ENCODE measurements at places on chromosomes 5 and 9.

GRCh38 chr9:123044586-123044985 lies 11.1 kb downstream of the GPR21 start:
- DNase-seq: no peak

- DNase-seq: no peak
Measured at GRCh38 chr5:16418471-16418922, 47.1 kb downstream of the ZNF622 start.

DNA sequence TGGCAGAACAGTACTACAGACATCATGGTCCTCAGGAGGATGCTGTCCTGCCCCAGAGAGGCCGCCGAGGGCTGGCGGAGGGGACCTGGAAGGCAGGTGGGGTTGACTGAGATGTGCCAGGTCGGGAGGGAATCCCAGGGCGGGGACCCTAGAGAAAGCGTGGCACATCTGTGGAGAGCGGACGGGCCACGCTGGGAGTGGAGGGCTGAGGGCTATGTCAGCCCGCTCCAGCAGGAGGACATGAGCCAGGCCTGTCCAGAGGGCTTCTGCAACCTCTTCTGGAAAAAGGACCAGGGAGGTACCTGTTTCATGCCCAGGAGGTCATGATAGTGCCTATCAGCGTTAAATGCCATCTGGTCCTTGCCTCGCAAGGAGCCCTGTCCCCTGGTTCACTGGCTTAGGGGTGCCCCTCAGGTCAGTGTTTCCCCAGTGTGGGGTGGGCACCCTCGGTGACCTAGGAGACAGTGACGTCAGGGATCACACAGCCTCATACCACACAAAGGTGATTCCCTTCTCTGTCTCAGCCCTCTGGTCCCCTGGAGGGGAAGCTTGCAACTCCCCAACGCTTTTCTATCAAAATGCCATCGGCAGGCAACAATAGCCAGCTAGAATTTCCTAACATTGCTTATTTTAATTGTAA lies 103.6 kb upstream of the IER5L start:
- DNase-seq: no peak

DNA sequence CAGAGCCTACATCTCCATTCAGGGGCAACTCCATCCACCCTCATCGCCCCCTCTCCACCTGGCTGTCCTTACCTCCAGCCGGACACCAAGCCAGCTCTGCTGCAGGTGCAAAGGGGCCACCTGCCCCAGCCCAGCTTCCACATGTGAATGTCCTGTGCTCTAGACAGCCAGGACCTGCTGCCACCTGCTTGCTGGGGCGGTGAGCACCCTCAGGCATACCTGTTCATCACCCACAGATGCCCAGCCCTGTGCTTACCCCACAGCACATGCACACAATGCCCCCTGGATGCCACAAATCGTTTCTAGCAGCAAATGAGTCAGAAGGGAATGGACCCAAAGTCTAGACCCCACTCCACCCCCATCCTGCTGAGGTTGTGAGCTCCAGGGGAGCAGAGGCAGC lies 13.3 kb upstream of the NKD2 start:
- DNase-seq: no peak

DNA sequence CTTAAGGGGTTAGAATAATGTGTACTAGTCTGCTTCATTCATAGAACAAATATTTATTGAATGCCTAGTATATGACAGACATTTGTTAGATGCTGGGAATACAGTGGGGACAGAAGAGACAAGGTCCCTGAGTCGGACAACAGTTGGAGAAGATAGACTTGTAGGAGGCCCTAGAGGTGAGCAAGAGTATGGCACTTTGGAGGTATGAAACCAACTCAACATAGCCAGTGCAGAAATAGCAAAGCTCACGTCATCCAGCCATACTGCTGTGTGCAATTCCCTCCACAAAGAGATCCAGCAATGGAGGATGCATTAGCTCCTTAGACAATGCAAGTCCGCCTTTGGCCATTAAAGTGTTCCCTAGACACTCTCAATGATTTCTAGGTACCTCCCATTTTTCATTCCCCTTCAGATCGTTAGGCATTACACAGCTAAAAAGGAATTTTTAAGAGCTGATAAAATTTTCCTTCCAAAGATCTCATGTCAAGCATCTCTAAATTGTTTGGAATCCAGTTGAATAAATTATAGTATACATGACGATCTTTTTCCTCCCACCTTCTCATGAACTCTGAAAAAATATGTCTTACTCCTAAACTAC lies 1949.6 kb upstream of the WWC1 start:
- DNase-seq: no peak

- DNase-seq: no peak
Measured at GRCh38 chr5:172841-173251, 18.4 kb upstream of the LRRC14B start.

DNA sequence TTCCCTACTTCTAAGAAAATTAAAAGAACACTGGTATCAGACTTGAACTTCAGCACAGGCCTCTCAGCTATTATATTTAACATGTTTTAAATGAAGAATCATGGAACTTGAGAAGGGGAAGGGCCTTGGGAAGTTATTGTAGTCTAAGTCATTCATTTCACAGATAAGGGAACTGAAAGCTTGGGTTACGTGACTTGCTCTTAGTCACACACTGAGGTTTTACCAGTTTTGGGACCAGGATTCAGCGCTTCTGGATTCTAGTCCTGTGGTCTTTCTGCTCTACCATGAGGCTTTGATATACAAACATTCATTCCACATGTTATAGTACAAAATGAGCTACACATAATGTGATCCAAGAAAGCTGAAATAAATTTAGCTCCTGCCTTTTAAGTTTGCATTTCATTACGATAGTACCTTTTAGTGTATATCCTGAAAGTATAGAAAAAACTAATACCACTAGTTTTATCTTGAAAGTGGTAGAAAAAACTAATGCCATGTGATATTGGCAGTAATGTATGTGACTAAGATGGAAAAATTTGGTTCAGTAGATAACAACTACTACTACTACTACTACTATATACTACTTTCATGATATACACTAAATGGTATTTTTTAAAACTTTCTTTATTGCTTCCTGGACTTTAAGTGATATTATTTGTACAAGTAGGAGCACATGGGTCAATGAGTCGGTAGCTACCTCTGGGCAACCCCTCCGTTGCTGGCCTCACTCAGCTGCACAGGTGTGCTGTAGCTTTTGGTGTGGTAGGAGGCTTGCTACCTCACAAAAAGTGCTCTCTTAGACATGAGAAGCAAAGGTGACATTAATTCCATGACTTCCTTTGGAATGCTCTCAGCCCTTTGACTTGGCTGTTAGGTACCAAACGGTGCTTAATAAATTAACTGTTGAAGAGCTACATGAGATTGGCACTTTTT lies 40.7 kb downstream of the F2RL2 start:
- no peak for DNase-seq

- no peak for DNase-seq
Measured at GRCh38 chr5:95358848-95359247, 32.3 kb upstream of the FAM81B start.

DNA sequence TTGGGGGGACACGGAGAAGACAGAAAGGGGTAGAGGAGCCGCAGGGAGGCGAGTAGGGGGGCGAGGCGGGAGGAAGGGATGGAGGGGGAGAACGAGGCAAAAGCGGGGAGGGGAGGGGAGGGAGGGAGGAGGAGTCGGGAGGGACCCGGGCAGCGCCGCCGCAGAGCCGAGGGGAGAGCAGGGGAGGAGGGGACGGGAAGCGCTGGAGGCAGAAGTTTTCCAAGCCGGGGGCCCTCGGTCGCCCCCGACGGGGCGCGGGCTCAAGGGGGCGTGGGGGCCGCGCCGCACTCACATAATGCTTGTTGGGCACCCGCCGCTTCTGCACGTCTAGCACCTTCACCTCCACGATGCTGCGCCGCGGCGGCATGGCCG lies 353 bp downstream of the SH3PXD2B start:
- DNase-seq: no peak

- no peak for DNase-seq
Measured at GRCh38 chr5:151504006-151504405, 56.6 kb downstream of the SLC36A1 start.

DNA sequence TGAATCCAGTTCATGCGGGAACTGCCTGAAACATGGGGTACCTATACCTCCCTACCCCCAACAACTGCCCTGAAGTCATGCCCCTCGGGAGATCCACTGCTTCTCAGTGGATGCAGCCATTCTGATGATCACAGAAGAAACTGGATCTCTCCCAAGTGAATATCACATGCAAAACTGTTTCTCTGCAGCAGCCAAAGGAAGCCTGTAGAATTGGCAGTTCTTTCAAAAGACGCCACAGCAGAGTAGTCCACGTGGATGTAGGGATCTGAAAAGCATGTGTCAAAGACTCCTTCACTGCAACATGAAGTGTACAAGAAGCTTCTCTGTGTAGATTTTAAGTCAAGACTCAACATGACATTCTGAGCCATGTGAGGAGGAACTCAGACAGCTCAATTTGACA lies 286.7 kb downstream of the NR3C1 start:
- DNase-seq: no peak

- no peak for DNase-seq
Measured at GRCh38 chr9:88781628-88782391, 209.5 kb upstream of the S1PR3 start.

GRCh38 chr5:133531594-133531993 lies 80.7 kb downstream of the FSTL4 start:
- DNase-seq: no peak

DNA sequence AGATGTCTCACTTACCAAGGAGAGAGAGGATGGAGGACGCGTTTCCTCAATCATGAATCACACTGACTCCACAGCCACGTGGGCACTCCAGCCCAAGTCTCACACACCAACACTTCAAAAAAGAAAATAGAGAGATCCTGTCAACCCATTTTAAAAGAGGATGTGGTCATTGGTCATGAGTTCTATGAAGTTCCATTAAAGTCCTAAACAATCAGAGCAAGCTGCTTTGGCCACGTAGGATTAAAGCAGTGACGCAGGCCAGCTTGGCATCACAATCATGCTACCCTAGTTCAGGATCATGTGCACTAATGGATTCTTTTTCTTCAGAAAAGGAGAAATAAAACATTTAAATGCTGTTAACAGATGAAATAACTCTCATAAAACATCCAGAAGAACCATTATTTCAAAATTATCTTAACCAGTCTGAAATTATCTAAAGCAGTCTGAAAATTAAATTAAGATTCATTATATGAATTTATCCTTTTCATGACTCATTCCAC lies 108.1 kb downstream of the SEMA5A start:
- DNase-seq: no peak

DNA sequence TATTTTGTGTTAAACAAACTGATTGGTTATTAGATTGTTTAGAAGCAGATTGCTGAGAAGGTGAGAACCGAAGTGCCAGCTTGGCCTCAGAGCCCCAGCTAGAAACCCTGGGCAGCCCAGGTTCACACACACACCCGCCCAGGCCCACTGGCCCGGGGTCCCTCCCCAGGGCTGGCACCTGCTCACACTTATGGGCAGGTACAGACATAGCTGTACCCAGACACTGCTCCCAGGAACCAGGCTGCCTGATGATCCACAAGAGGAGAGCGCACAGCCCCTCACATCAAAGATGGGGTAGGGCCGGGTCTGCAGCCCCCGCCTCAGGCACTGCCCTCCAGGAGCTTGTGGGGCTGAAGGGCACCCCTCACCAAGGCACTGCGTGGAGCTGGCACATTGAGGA lies 33.2 kb downstream of the HK3 start:
- no peak for DNase-seq

- DNase-seq: no peak
Measured at GRCh38 chr5:59937633-59938032, 44.1 kb upstream of the PDE4D start.

DNA sequence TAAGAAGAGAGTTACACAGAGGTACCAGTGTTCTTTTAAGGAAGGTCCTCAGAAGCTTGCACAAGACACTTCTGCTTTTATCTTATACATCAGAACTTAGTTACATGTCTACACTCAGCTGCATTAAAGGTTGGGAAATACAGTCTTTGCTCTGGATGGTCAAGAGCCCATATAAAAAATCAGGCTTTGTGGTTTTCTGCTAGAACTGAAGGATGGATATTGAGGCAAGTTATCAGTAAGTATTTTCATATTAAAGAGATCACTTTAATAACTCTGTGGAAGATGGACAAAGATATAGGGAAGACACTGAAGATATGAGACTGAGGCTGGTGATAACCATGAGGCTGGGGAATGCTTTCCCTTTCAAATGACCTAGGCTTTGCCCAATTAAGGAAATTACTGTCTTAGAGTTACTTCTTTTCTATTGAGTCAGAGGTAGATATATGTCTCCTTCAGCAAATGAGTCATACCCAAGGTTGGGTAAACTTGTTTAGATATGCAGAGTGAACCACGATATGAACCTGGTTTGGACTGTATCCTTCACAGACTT lies 87.0 kb upstream of the TNC start:
- DNase-seq: no peak

DNA sequence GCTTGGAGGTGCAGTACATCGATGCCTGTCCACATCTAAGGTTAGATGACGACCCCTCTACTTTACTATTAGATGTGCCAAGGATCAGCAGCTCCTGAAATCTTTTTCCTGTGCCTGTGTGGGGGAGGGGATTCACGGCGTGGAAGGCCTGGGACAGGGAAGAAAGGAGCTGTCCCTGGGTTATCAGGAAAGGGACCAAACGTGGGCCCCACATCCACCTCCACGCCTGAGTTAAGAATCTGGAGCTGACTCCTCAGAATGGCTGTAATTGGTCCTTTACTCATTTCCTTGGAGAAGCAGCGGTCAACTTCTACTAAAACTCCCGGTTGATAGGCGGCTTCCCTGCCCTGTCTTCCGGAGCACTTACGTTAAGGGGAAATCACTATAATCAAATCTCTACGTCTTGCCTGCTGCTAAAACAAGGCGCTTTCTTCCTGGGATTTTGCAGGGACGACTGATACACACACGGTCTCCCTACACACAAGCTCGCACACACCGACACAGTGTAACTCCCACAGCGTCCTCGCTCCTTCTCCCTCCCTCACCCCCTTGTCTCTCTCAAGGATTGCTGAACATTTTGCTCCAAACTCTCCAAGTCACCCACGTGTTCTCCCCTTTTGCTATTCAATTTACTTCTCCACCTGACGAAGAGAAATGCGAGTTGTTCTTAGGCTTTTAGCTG lies 1.4 kb downstream of the PDE4D start:
- DNase-seq: no peak

DNA sequence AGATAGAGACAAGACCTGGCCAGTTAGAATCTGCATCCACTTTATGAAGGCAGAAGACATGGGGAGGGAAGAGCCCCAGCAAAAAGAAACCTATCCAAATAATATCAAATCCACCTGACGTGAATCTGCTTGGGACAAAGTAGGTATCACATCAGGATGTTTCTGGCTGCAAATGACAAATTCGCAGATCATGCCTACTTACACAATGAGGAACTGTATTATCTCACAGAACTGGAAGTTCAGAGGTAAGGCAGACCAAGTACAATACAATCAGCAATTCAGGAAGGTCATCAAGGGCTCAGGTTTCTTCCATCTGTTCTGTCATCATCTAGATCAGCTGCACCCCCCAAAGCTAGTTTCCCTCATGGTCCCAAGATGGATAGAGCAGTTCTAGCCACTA lies 13.2 kb upstream of the NR4A3 start:
- no peak for DNase-seq

DNA sequence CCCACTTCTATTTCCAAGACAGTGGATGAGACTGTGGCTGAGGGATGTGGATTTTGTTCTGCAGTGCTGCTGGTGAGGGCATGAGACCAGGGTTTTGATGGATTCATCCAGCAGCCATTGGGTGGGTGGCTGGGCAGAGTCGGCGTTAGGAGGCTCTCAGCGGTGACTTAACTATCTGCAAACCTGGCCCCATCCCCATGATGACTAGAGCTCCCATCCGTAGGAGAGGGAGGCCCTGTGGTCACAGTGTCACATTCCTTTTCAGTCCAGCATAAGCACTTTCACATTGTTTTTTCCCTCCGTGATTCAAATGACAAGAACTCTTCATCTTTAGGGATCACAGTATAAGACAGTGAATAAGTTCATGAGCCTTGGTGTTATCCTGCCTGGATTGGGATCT lies 60.4 kb upstream of the SPRY4 start:
- DNase-seq: no peak

GRCh38 chr5:137176609-137177008 lies 322.5 kb downstream of the SPOCK1 start:
- no peak for DNase-seq
